ENCODE measurements at places on chromosomes 12 and 14. TPM values are rescaled to one million over a fixed set of nuclear protein-coding genes. Genes with fewer than 3 reads are reported as not detected.

Gene CFAP54
- 0.66 TPM for total RNA-seq

Gene AQP2
- total RNA-seq: not detected

GRCh38 chr12:2619136-2619535 lies 175.6 kb upstream of the FKBP4 start:
- no peak overlapping the region for H3K27ac ChIP-seq
- H3K27me3 ChIP-seq: no peaks in the 10 kb centered on the region
- H3K4me3 ChIP-seq: no peak overlapping the region
- H3K36me3 ChIP-seq: no peaks in the 10 kb centered on the region
- no peak for DNase-seq

Gene IKBIP
- 30.4 TPM for total RNA-seq

Gene FGF6
- total RNA-seq: not detected

DNA sequence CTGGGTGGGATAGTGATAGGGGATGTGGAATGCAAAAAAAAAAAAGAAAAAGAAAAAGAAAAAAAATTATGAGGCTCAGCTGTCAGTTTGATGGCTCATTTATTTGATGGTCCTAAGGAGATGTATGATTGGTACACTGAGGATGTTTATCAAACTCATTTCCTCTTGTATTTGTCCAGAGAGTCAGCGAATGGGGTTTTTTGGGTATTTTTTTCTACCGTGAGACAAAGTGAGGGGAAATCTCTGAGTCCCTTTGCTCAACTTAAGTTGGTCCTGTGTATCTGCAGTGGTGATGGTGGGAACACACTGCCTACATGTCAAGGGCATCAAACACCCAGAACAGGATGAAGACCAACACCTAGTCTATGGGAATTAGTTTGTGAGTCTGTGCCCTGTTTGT lies 176.9 kb upstream of the HIF1A start:
- DNase-seq: no peak
- H3K4me1 ChIP-seq: peaks cover 61% of the 10 kb centered on the region
- H3K36me3 ChIP-seq: no peaks in the 10 kb centered on the region
- H3K27ac ChIP-seq: no peak overlapping the region
- no peaks in the 10 kb centered on the region for H3K27me3 ChIP-seq

DNA sequence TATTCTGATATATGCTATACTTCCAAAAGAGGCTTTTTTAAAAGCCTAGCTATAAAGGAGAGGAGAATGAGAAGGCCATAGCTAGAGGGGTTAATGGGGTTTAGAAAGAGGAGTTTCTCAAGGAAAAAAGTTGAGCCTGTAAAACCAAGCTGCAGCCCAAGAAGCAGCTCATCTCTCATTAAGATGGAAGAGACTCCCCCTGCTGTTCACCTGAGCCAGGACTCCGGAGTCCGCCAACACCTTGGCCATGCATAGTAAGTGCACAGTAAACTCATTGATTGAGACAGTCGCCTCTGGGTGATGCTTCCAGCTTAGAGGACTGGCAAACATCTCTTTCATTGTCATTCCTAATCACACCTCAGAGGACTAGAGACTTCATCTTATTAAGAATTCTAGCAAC lies 46.2 kb downstream of the ANO2 start:
- DNase-seq: no peak
- no peaks in the 10 kb centered on the region for H3K4me1 ChIP-seq
- H3K27ac ChIP-seq: no peak overlapping the region
- H3K27me3 ChIP-seq: no peaks in the 10 kb centered on the region
- no peak overlapping the region for H3K4me3 ChIP-seq
- H3K36me3 ChIP-seq: no peaks in the 10 kb centered on the region

DNA sequence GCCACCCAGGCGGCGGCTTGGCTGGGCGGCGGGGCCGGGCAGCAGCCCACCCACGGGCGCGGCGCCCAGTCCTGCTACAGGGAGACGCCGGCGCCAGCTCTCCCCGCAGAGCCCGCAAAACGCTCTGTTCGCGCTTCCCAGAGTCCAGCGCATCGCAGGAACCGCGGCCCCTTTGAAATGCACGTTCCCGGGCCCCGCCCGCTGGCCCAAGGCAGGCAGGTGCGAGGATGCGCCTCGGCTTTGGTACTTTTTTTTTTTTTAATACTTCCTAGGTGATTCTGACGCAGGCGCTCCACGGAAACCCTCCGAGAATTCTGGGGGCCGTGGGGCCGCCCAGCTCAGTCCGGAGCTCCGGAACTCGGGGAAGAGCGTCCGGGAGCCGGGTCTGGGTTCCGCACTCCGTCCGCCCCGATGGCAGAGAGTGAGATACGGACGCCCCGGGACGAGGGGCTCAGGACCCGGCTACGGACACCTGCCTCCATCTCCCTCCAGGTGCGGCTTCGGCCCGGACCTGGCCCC lies 483 bp downstream of the POC1B start:
- H3K4me1 ChIP-seq: peaks cover 36% of the 10 kb centered on the region
- H3K27me3 ChIP-seq: no peaks in the 10 kb centered on the region
- DNase-seq: peak; percentile 40
- no peaks in the 10 kb centered on the region for H3K36me3 ChIP-seq
- H3K27ac ChIP-seq: peak overlapping the region; percentile 84
- H3K4me3 ChIP-seq: peak overlapping the region; percentile 87

DNA sequence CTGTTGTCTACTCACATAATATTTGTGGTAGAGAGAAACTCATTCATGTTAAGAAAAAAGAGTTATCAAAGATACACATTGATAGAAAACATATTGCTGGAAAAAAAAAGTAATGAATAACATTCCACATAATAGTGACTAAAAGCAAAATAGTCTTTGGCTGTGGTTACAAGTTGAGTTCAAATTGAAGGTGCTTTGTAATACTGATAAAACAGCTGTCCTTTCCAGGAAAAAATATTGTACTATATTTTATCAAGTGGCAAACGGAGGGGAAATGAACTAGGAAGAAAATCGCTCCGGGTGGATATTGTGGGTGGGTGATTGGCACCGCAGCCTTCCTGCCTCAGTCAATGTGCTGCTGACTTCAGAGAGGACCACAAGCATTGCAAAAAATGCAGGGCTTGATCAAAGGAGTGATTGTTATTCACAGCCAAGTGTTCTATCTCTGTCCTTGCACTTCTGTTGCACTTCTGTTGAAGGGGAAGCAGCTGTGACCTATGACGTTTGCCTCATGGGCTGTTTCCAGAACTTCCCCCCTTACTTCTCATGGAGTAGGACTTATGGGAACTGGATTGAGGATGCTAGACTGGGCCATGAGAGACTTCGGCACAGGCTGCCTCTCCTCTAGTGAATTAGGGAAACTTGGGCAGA lies 114.4 kb downstream of the VRK1 start:
- no peak overlapping the region for H3K4me3 ChIP-seq
- no peak overlapping the region for H3K27ac ChIP-seq
- no peak for DNase-seq
- H3K4me1 ChIP-seq: peaks cover 9% of the 10 kb centered on the region

DNA sequence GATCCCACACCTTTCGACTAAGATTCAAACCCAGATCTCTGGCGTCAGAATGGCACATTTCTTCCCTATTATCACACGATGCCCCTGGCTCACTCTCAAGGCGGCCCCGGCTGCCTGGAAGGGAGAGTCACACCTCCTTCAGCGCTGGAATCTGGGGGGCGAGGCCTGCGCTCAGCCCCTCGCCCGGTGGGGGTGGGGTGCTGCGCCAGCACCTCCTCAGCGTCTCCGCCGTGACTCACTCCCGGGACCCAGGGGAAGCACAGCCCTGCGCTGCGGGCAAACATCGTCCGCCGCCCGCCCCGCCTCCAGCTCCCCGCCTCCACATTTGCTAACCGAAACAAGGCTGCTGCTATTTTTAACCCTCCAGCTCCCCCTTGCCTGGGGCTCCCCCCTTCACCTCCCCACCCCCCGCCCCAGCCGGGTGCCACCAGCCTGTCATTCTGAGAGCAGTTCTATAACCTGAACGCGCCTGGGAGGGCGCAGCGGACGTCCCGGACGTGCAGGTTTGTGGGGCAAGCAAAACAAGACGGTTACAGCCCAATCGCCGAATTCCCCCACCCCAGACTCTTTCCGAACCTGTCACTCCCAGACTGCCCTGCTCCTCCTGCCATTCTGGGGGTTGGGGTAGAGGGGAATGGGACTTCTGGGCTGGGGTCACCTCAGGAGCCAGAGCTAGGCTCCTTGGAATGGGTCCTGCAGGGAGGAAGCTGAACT lies 6.7 kb downstream of the HDAC7 start:
- H3K36me3 ChIP-seq: no peaks in the 10 kb centered on the region
- peak; percentile 79 for DNase-seq
- H3K27ac ChIP-seq: peak overlapping the region; percentile 86
- peak overlapping the region; percentile 72 for H3K4me3 ChIP-seq
- H3K4me1 ChIP-seq: peaks cover 94% of the 10 kb centered on the region

DNA sequence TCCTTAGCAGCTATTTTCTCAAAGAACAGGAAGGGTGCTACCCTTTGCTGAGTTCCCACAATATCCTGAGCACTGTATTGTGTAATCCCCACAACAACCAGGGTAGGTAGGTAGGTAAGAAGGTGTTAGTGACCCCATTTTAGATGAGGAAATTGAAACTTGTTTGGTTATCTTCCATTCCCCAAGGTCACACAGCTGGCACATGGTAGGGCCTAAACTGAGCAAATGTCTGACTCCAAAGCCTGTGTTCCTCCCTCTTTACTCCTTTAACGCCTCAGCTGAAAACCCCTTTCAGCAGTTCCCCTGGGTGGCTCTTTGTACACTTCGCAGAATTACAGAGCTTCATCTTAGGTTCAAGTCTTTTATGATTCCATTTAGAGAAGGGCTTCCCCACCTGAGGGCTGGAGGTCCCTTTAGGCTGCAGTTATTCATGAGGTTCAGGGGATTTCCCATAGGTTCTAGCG lies 26.5 kb upstream of the RIC8B start:
- peaks cover 34% of the 10 kb centered on the region for H3K4me1 ChIP-seq
- H3K4me3 ChIP-seq: peak overlapping the region; percentile 11

GRCh38 chr12:43921666-43922337 lies 85.9 kb downstream of the TMEM117 start:
- H3K4me1 ChIP-seq: no peaks in the 10 kb centered on the region
- no peak overlapping the region for H3K4me3 ChIP-seq
- no peaks in the 10 kb centered on the region for H3K36me3 ChIP-seq
- no peak for DNase-seq
- no peak overlapping the region for H3K27ac ChIP-seq
- H3K27me3 ChIP-seq: no peaks in the 10 kb centered on the region

GRCh38 chr12:102593134-102593533 lies 112.8 kb upstream of the IGF1 start:
- H3K4me1 ChIP-seq: no peaks in the 10 kb centered on the region
- no peaks in the 10 kb centered on the region for H3K36me3 ChIP-seq
- no peak for DNase-seq
- no peak overlapping the region for H3K4me3 ChIP-seq
- no peaks in the 10 kb centered on the region for H3K27me3 ChIP-seq
- H3K27ac ChIP-seq: no peak overlapping the region

Gene CLEC2B
- 16.5 TPM for total RNA-seq

GRCh38 chr12:55172686-55173085 lies 46.5 kb downstream of the OR9K2 start:
- DNase-seq: no peak

Gene GALNT16
- not detected for total RNA-seq

DNA sequence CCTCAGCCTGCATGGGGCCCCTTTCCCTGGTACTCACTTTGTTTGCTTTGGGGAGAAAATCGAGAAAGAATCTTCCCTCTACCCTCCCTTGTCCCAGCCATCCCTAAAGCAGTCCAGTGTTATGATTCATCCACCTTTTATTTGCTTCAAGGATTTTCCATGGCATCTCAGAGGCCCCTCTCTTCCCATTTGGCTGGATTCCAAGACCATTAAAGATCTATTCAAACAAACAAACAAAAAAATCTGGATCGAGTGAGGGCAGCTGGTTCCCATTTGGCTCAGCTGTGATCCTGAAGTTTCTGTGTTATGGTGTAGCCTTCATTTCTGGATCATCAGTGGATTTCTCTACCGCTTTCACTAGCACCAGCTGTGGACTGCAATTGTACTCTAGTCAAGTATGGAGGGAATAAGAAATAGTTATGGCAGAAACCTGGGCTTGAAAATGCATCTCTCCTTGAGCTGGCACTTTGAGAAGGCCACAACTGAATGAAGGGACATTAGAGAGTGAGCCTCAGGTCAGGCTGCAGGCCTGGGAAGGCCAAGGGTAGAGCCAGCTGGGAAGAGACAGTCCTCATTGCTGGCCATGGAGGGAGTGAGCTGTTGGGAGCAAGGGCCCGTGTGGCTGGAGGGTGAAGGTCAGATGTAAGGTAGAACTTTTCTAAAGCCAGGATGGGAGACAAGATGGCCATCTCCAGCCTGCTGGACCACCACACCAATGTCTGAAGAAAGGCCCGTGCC lies 13.7 kb downstream of the KRT71 start:
- H3K4me1 ChIP-seq: no peaks in the 10 kb centered on the region
- H3K27me3 ChIP-seq: no peaks in the 10 kb centered on the region
- no peak for DNase-seq
- no peak overlapping the region for H3K4me3 ChIP-seq

GRCh38 chr14:20400589-20400964 lies 12.7 kb downstream of the TEP1 start:
- DNase-seq: no peak
- H3K27me3 ChIP-seq: no peaks in the 10 kb centered on the region
- H3K4me1 ChIP-seq: no peaks in the 10 kb centered on the region
- no peak overlapping the region for H3K4me3 ChIP-seq

- no peaks in the 10 kb centered on the region for H3K36me3 ChIP-seq
- no peak overlapping the region for H3K27ac ChIP-seq
- no peaks in the 10 kb centered on the region for H3K4me1 ChIP-seq
- DNase-seq: no peak
- no peaks in the 10 kb centered on the region for H3K27me3 ChIP-seq
Measured at GRCh38 chr12:92275443-92276154, 130.0 kb upstream of the BTG1 start.

GRCh38 chr12:2439332-2440100 lies 355.3 kb upstream of the FKBP4 start:
- no peak overlapping the region for H3K4me3 ChIP-seq
- no peak overlapping the region for H3K27ac ChIP-seq
- no peaks in the 10 kb centered on the region for H3K4me1 ChIP-seq
- DNase-seq: no peak
- H3K27me3 ChIP-seq: no peaks in the 10 kb centered on the region

GRCh38 chr14:98374136-98374535 lies 897.9 kb downstream of the BCL11B start:
- H3K27ac ChIP-seq: no peak overlapping the region
- peaks cover 2% of the 10 kb centered on the region for H3K4me1 ChIP-seq
- H3K36me3 ChIP-seq: no peaks in the 10 kb centered on the region
- no peaks in the 10 kb centered on the region for H3K27me3 ChIP-seq
- no peak for DNase-seq

DNA sequence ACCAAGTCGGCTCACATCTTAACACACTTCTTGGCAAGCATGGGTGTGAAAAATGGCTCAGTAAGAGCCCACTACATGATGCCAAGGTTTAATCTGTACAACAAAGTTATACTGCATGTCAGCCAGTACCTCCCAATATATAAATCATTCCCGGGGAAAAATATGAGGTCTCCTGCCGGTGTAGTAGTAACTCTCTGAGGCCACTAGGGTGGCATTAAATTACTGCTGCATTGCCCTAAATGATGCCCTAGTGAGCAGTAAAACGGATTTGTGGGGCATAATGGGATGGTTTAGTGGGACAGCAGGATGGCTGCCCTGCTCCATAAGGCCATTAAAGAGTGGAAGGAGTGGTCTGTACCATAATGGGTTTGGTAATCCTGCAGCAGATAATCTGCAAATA lies 267.7 kb downstream of the MED13L start:
- H3K36me3 ChIP-seq: peaks cover 34% of the 10 kb centered on the region
- H3K4me3 ChIP-seq: no peak overlapping the region
- H3K4me1 ChIP-seq: no peaks in the 10 kb centered on the region
- no peaks in the 10 kb centered on the region for H3K27me3 ChIP-seq

All from CD8-positive, alpha-beta memory T cell (primary cell).